ENCODE measurements at places on chromosomes 16 and 17.

- H3K36me3 ChIP-seq: peaks cover 5% of the 10 kb centered on the region
- H3K27ac ChIP-seq: no peak overlapping the region
- no peaks in the 10 kb centered on the region for H3K4me1 ChIP-seq
- H3K27me3 ChIP-seq: no peaks in the 10 kb centered on the region
- H3K4me3 ChIP-seq: no peak overlapping the region
Measured at GRCh38 chr16:70743791-70744190, 57.2 kb downstream of the VAC14 start.

DNA sequence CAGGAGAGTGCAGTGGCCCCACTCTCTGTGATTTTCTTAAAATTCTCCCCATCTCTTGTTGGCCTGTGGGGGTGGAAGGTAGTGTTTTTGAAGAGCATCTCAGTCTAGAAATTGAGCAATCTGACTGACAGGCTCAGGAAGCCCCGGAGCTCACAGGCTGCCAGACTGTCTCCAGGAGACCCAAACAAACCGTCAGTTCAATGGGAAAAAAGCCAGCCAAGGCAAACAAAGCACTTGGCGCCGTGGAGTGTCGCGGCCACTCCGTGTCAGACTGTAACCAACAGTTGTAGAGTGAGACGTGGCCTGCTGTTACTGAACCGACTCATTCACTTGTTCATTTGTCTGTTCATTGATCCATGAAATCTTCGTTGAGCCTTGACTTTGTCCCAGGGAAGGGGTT, 33.7 kb downstream of the RGS9 start:
- DNase-seq: no peak
- H3K27ac ChIP-seq: no peak overlapping the region
- H3K4me3 ChIP-seq: no peak overlapping the region
- no peaks in the 10 kb centered on the region for H3K36me3 ChIP-seq
- H3K27me3 ChIP-seq: no peaks in the 10 kb centered on the region

DNA sequence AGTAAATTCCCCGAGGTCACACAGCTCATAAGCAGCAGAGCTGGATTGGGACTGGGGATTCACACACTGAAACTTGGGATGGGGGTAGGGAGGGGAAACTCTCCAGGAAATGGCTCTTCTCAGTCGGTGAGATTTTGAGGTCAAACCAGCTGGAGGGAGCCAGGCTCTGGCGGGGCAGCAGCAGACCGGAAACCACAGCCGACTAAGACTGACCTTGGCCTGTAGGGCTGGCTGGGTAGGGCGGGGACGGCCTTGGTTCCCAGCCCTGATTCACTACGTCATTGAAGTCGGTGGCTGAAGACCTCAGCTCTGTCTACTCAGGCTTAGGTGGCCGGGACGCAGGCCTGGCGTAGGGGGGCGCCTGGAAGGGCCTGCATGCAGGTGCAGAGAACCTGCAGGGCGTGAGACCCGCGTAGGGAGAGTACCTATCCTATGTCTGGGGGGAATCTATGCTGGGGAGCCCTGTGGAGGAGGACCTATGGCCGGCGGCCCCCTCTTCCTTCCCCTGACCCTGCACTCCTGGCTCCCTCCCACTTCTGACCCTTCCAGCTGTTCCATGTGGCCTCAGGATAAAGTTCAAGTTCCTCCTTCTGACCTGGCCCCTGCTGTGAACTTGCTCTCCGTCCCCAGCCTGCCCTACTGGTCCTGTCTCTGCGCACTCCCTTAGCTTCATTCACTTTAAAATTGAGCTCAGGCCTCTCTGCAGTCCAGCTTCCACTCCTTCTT, 11.9 kb upstream of the SLC4A1 start:
- no peaks in the 10 kb centered on the region for H3K27me3 ChIP-seq
- H3K36me3 ChIP-seq: no peaks in the 10 kb centered on the region
- H3K27ac ChIP-seq: peak overlapping the region; percentile 55
- DNase-seq: peak; percentile 89
- H3K4me1 ChIP-seq: peaks cover 14% of the 10 kb centered on the region
- no peak overlapping the region for H3K4me3 ChIP-seq

DNA sequence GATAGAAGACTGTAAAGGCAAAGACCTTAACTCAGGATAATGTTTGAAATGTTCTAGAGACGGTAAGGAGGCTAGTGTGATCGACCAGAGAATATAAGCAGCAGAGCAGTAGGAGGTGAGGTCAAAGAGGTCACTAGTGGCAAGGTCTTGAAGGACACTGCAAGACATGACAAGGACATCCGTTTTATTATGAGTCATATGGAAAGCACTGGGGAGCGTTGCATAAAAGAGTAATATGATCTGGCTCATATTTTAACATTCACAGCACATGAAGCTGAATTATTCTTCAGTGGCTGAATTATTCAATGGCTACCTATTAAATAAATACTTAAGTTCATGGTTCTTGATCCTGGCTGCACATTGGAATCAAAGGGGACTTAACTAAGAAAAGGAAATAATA, 123.7 kb downstream of the SOX9 start:
- DNase-seq: no peak
- no peaks in the 10 kb centered on the region for H3K36me3 ChIP-seq
- no peaks in the 10 kb centered on the region for H3K27me3 ChIP-seq
- no peak overlapping the region for H3K27ac ChIP-seq

DNA sequence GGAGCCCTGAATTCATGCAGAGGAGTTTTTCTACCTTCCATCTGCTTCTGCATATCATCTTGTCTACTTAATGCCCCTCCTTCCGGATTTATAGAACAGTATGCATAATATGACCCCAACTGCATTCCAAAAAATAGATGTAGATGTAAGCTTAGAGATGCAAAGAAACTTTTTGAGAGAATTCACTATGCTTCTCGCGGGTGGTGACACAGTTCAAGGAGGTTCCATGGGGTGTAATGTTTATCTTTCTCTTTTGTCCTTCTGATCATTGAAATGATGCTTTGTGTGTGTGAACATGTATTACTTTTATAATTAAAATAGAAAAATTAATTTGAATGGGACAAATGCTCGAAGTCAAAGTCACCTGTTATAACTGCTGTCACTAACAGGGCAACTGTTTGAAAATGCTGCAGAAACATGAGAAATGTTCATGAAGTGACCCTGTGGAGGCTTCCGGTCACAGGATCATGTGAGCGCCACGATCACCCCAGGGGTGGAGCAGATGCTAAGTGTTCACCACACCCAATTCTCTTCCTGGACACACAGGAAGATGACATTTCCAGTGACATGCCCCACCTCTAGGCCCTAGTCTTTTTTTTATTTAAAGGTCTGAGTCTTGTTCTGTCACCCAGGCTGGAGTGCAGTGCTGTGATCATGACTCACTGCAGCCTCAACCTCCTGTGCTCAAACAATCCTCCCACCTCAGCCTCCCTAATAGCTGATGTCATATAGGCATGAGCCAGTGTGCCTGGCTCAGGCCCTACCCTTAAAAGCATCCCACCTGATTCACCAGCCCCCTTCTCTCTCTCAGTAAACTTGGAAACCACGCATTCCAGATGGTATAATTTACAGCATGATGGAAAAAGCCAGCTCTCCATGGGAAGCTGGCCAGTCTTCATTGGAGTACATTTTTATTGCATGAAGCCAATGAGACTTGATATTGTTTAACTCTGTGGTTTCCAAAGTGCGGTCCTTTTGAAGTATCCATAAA, 21.0 kb upstream of the AGRP start:
- H3K4me1 ChIP-seq: no peaks in the 10 kb centered on the region
- H3K27me3 ChIP-seq: 0 out of 2 replicates have a peak, but pooled peaks cover 3% of the 10 kb centered on the region
- no peaks in the 10 kb centered on the region for H3K36me3 ChIP-seq
- no peak for DNase-seq
- no peak overlapping the region for H3K27ac ChIP-seq
- H3K4me3 ChIP-seq: no peak overlapping the region

All from GM23338 (cell line).